Fibroblast of skin of right quadriceps (primary cell): ENCODE measurements at places on chromosomes 2 and 18.
A peak's percentile ranks its signal among the peaks of the same experiment; 100 is the strongest.

- DNase-seq, result no peak
These were observed 931.9 kb downstream of the DCDC2C start for GRCh38 chr2:4635289-4635688.

DNA sequence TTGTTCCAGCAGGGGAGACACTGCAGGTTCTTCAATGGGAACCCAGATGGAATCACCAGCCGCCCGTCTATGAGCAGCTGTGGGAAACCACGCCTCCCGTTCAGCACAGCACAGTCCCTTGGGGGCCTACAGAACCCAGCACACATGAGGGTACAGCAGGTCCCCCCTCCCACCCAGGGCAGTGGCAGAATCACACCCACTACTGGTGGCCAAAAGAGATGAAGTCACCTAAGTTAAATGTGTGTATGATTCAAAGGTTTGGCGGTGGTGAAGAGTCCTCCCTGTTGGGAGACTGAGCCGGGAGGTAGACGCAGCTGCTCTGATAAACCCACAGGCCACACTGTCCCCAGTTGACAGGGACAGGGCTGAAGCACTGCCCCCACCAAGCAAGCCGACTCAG lies 44.3 kb downstream of the L3MBTL4 start:
- DNase-seq, result no peak

GRCh38 chr2:202494300-202495229 lies 118.4 kb downstream of the BMPR2 start:
- peak; percentile 62 for DNase-seq

DNA sequence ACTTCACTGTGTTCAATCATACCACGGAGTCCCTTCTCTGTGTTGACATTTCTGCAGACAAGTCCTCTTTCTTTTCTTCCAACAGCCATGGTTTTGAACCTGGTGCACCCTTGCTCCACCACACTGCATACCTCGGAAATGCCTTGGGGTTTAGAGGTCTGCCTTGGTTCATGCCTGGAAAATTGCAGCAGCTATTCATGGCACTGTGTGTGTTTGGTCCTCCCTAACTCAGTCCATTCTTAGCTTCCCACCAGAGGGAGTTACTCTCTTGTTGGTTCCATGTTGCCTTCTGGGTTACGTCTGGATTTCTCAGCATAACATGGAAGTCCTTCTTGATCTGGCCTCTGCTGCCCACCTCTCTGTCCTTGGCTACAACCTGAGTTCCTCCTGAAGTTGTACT lies 206.0 kb downstream of the FHOD3 start:
- DNase-seq, result no peak

DNA sequence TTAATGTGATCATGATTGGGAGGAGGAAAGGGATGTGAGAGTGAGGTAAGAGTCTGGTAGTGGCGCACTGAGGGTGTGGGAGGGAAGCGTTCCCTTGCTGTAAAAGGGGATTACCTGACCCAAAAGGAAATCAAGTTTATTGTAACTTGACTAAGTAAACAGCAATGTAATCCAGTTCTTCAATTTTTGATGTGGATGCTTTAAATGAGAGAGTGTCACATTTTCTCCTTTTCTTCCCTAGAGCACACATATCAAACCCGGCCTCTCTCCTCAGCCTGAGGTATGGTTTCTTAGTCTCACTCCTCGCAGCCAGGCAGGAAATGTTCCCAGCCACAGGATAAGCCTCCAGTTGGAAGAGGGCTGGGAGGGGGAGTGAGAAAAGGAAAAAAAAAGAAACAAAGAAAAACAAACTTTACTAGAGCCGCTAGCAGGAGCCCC lies 688 bp upstream of the ARHGAP28 start:
- no peak for DNase-seq

DNA sequence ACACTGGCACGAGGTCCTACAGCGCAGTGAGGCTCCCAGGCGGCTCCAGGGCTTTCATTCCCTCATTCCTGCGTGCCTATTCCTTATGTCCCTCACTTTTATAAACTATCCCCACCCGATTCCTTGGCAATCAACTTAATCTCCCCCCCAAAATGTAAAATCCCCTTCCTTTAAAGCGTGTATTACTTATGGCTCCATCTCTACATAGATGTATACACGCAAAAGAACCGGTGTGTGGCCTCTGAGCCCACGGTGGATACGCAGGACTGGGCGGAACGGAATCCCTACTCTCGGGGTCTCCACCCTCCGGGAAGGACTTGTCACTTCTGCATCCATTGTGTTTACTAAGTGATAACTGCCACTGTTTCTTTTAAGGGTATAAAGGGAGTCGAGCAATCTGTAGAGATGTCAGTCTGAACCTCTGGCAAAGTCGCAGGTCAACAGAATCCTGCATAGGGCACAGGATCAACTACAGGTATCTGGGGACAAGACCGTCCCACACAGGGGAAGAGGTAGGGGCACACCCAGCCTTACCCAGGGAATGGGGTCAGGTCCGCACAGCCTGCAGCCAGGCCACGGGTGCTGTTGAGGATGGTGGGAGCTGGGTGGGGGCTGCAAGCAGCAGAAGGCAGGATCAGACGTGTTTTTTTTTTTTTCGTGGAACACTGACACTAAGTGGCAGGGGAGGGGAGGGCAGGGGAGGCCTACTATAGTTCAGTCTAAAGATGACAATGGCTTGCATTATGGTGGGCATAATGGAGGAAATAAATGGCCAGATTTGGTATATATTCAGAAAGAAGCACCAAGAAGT lies 42.1 kb downstream of the HDLBP start:
- no peak for DNase-seq

- no peak for DNase-seq
These were observed 225.0 kb upstream of the HS6ST1 start for GRCh38 chr2:128543646-128544045.

- peak; percentile 91 for DNase-seq
These were observed 55.2 kb downstream of the CCDC88A start for GRCh38 chr2:55364189-55365055.

DNA sequence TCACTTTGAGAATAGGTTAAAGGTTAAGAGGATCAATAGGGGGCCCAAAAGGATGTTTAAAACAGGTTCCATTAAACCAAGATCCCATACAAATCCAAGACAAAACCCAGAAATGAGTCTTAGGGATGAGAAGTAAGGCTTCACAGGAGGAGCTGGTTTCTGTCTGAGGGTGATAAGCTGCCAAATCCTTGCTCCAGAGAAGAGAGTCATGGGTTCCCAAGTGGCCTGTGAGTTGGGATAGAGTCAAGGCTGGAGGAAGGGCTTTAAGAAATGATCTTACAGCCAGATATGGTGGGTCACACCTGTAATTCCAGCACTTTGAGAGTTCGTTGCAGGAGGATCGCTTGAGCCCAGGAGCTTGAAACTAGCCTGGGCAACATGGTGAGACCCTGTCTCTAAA lies 40.2 kb upstream of the LCLAT1 start:
- no peak for DNase-seq

- DNase-seq, result no peak
These were observed 6.6 kb downstream of the GAD1 start for GRCh38 chr2:170823088-170823897.

- no peak for DNase-seq
These were observed 1120.1 kb upstream of the FAM98A start for GRCh38 chr2:34719206-34719605.

GRCh38 chr2:123448801-123449200 lies 576.3 kb upstream of the CNTNAP5 start:
- no peak for DNase-seq

- no peak for DNase-seq
These were observed 53.6 kb downstream of the PARD6G start for GRCh38 chr18:80193701-80194100.

DNA sequence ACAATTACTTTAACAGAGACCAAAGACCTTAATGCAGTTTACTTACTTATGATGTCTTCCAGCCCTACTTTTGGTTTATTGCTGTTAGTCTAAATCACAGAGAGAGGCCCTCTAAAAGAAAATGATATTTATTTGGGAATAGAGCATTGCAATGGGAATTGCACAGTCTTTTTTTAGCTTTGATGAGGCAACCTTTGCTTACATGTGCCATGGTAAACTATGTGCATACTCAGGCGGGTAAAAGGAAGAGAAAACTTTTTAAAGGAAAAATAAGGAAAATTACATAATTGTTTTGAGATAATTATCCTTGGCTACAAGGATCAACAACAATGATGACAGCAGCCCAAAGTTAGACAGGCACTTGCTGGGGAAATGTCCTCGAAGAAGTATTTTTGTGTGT lies 78.6 kb downstream of the EFEMP1 start:
- no peak for DNase-seq

- DNase-seq, result peak; percentile 84
These were observed 421 bp upstream of the NAB1 start for GRCh38 chr2:190648289-190649034.

DNA sequence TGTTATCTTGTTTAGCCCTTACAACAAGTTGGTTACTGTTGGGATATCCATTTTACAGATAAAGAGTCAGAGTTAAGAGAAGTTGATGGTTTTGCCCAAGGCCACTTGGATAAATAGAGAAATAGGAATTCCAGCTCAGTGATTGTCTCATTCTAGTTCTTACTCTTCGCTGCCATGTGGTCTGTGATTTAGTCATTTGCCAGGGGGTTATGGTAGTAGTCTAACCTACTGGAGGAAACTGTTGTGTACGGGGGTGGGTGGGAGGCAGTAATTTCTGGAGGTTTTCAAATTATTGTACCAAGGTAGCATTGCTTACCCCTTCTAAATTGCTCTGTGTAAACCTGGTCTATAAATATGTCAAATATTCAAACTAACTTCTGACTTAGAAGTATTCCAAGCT lies 110.4 kb downstream of the MAP2 start:
- DNase-seq, result no peak

DNA sequence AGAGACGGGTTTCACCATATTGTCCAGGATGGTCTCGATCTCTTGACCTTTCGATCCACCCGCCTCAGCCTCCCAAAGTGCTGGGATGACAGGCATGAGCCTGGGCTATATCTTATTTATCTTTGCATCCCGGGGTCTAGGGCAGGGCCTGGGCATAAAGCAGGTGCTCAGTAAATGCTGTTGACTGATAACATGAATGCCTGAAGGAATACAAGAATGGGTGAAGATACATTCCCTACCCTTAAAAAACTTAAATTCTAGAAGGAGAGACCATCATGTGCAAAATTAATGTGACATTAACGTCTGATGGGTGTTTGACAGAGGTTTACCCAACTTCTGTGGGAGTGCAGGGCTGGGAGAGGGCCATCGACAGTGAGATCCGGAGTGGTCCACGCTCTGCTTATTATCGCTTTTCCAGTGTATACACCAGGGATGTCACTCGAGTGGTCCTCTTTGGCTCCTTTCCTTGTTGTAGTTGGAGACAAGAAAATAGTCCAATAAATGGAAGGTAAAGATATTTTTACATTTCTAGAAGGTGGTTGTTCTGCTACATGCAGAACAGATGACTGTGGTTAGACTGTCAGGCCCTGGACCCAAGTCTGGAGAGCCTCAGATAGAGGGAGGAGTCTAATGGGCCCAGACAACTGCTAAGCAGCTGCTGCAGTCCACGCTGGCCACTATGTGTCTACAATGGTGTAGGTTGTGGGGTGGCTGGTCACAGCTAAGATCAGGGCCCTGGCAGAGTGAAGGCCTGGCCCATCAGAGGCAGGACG lies 131.7 kb downstream of the MYCN start:
- DNase-seq, result no peak

- no peak for DNase-seq
These were observed 341.1 kb downstream of the BCL11A start for GRCh38 chr2:60212181-60212945.

DNA sequence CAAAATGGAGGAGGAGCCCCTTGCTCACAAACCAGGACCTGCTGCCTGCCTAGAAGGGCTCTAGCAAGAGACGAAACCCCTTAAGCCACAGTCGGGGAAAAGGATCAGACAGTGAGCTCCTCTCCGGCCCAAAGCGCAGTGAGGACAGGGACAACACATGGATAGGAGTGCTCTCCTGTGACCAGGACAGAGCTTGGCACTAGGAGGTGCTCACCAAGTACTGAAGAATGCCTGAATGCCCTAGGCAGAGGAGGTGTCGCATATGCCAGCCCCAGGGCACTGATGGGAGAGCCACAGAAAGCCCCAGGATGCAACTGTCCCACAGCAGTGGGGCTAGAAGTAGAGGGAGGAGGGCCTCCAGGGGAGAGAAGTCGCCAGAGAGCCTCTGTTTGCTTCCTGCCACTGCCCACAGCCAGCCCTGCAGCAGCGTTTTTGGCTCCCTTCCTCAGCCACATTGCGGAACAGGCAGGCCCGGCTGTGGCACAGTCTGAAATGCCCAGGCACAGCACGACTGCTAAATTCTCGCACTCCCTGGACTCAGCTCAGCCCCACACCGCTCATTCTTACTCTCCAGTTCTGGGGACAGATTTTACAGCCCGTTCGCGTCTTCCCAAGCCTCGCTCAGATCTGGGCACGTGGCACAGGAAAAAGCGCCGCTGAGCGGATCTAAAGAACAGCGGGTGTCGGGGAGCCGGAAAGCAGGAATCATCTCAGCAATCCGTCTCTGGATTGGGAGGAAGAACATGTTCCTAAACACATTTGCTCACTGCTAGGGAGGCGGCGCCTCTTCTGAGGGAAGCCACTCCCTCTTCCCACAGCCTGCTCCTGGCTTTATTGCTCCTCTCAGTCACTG lies 98.7 kb upstream of the POU3F3 start:
- DNase-seq, result no peak

DNA sequence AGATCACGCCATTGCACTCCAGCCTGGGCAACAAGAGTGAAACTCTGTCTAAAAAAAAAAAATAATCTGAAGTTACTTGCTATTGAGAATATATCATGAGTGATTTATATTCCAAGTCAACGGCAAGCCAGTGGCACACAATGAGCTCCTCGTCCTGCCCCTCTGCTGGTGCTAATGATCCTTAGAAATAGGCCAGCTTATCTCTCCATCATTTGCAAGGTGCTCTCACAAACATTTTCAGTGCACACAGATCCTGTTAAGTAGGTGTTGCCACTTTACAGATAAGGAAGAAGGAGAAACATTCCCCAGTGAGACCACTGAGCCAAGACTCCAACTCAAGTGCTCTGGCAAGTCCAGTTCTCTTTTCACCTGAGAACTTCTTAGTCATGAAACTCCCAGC lies 91.3 kb upstream of the GPR45 start:
- no peak for DNase-seq

DNA sequence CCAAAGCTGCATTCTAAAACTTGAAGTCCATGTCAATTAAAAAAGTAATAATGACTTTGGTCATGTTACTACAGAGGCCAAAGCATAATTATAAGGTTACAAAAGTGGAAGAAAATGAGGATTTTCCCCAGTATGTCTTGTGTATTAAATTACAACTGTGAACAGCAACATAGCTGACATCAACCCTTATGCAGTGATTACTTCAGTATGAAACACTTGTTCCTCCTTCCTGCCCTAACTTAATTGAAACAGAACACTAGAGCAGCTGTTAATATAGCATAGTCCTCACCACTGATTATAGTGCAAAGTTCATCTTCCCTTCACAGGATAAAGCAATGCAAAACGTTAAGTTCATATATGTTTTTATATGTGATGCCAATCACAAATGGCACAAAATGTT lies 29.9 kb downstream of the EPB41L3 start:
- DNase-seq, result no peak

DNA sequence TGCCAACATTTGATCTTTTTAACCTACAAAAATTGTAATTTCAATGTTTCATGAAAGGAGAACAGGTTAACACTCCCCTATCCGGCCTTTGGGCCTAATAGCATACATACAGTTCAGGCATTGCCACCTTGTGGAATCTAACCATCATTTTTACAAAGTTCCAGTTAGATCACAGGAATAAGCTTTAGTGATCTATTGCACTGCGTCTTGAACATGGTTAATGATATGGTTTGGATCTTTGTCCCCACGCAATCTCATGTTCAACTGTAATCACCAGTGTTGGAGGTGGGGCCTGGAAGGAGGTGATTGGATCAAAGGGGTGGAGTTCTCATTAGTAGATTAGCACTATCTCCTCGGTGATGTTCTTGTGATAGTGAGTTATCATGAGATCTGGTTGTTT lies 58.2 kb upstream of the NEUROD1 start:
- no peak for DNase-seq

- DNase-seq, result no peak
These were observed 850.6 kb upstream of the ACVR2A start for GRCh38 chr2:146994246-146994645.
